Aortic smooth muscle cell (primary cell): ENCODE measurements at places on chromosomes 2 and 18. TPM values are rescaled to one million over a fixed set of nuclear protein-coding genes. Genes with fewer than 3 reads are reported as not detected.

The PMAIP1 gene
- 1.7 and 1.9 TPM in 2 replicates for total RNA-seq

The IL1A gene
- 0.13 and 0.19 TPM in 2 replicates for total RNA-seq

The STARD6 gene
- 0.44 and 0.53 TPM in 2 replicates for total RNA-seq

The SH3YL1 gene
- 47.1 and 49.0 TPM in 2 replicates for total RNA-seq

The GLB1L gene
- total RNA-seq = 15.3 and 20.3 TPM in 2 replicates

The GPR75 gene
- 0.79 and 0.99 TPM in 2 replicates for total RNA-seq

The XIRP2 gene
- total RNA-seq = not detected in 2 replicates

The FOXI3 gene
- total RNA-seq = not detected in 2 replicates

The KIF5C gene
- 0.06 and 0.13 TPM in 2 replicates for total RNA-seq

The MC2R gene
- not detected in 2 replicates for total RNA-seq
